ENCODE measurements at places on chromosomes 3 and 15. TPM values are rescaled to one million over a fixed set of nuclear protein-coding genes. Genes with fewer than 3 reads are reported as not detected.

DNA sequence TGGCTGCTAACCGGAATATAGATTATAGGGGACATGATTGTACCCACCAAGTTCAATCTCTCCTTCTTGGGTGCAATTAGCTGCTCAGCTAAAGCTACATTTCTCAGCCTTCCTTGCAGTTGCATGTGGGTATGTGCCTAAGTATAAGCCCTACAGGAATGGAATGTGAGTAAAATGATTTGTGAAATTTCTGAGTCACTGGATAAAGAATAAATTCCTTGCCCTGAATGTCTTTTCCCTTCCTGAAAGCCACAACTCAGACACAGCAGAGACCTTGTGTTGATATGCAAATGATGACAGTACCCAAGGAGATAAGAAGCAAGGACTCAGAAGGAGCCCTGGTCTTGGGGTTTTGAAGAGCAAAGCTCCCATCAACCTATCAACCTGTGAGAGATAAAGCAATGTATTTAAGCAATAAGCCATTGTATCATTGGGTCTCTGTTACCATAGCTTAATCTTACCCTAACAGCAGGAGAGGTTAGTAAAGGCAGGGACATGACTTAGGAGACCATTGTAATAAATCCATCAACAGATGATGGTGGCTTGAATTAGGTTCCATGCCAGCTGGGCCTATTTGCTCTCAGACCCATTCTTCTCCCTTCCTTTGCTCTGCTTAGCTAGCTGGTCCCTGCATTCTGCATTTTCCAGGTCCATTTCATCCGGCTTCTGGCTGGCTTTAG, 25.6 kb upstream of the ZNF280D start:
- H3K36me3 ChIP-seq, result no peaks in the 10 kb centered on the region
- peaks cover 7% of the 10 kb centered on the region for H3K27me3 ChIP-seq
- H3K27ac ChIP-seq, result no peak overlapping the region
- no peaks in the 10 kb centered on the region for H3K4me1 ChIP-seq

- peaks cover 5% of the 10 kb centered on the region for H3K36me3 ChIP-seq
- no peak for DNase-seq
- H3K4me1 ChIP-seq, result peaks cover 15% of the 10 kb centered on the region
- H3K4me3 ChIP-seq, result no peak overlapping the region
- H3K27ac ChIP-seq, result no peak overlapping the region
These were observed 227.8 kb downstream of the UBE2E2 start for GRCh38 chr3:23430781-23431398.

DNA sequence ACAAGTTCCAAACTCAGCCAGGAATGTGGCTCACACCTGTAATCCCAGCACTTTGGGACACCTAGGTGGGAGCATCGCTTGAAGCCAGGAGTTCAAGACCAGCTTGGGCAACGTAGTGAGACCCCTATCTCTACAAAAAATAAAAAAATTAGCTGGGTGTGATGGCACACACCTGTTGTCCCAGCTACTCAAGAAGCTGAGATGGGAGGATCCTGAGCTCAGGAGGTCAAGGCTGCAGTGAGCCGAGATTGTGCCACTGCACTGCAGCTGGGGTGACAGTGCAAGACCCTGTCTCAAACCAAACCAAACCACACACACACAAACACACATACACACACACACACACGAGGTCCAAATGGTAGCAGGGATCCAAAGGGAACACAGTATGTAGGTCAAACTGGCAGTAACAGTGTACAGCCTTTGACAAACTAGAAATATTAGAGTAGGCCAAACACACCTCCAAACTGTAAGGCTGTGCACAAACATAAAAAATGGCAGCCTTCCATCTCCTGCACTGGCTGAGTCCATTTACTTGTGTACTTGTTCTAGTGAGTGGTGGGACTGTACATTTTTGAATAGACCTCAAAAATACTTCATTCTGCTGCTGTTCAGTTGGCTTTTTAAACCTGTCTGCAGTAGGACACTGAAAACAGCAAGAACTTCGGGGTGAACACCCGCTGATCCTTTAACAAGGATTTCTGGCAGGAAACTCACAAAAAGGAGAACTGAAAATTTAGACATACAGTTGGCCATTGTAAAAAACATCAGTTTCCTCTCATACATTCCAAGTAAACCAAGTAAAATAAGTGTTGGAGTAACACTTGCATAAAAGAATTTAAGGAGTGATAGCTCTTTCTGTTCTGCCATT, 33.6 kb downstream of the INTS14 start:
- H3K4me3 ChIP-seq, result no peak overlapping the region
- H3K36me3 ChIP-seq, result peaks cover 23% of the 10 kb centered on the region
- H3K27ac ChIP-seq, result no peak overlapping the region

DNA sequence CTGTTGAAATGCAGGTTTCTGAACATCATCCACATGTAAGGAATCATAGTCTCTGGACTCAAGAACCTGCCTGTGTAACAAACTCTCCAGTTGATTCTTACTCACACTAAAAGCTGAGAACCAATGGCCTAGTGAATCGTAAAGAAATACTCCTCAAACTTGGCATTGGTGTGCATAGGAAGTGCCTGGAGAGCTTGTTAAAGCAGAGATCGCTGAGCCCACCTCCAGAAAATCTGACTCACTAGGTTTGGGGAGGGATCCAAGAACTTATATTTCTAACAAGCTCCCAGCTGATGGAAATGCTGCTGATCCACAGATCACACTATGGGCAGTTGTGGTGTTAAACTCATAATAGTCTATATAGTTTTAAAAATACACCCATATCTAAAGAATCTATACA, 55.8 kb upstream of the LMCD1 start:
- peaks cover 15% of the 10 kb centered on the region for H3K27me3 ChIP-seq
- H3K27ac ChIP-seq, result no peak overlapping the region
- H3K36me3 ChIP-seq, result no peaks in the 10 kb centered on the region
- H3K4me3 ChIP-seq, result no peak overlapping the region
- no peak for DNase-seq

DNA sequence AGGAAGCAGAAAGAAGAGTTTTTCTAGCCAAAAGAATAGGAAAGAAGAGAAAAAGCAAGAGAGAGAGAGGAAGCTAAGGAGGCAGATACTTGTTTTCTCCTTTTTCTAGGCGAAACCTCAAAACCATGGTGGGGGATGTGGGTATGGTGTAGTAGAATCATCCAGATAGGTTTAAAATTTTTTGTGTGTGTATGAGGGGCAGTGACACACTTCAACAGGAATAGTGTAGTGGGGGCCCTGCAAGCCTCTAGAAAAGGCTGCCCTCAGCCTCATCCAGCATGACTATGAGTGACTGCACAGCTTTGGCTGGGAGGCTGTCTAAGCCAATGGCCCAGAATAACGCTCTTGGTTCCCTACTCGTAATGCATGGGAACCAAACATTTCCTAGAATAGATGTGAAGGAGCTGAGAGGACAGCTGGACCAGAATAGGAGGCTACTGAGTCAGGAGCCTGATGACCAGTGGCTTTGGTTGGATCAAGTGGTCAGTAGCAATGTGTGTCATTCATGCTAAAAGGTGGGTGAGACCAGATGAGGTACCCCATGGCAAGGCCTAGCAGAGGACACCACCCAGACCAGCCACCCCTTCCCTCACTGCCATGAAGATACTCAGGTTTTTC, 24.4 kb downstream of the MOBP start:
- H3K36me3 ChIP-seq, result no peaks in the 10 kb centered on the region
- H3K27ac ChIP-seq, result no peak overlapping the region
- H3K27me3 ChIP-seq, result peaks cover 4% of the 10 kb centered on the region
- no peak for DNase-seq

- no peak overlapping the region for H3K27ac ChIP-seq
- H3K36me3 ChIP-seq, result no peaks in the 10 kb centered on the region
- H3K4me3 ChIP-seq, result no peak overlapping the region
- no peaks in the 10 kb centered on the region for H3K27me3 ChIP-seq
- peaks cover 5% of the 10 kb centered on the region for H3K4me1 ChIP-seq
These were observed 87.5 kb upstream of the CBLB start for GRCh38 chr3:105956306-105956705.

DNA sequence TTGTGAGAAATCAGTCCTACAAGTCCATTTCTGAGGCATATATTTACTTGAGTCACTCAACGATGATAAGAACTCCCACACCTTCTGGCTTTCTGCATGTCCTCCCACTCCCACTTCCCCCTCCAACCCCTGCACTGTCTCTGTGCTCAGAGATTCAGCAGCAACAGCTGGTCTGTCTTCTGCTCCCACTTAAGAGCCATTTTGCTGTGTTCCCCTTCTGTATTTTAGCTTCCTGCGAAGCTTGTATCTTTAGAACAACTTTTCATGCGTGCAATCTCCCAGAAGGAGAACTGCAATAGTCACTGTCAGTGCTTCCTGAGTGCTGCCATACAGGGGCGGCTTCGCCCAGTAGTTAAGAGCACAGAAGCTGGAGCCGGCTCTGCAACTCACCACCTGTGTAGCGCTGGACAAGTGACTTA, 90.0 kb upstream of the SPATA12 start:
- H3K27ac ChIP-seq, result no peak overlapping the region
- H3K27me3 ChIP-seq, result no peaks in the 10 kb centered on the region

DNA sequence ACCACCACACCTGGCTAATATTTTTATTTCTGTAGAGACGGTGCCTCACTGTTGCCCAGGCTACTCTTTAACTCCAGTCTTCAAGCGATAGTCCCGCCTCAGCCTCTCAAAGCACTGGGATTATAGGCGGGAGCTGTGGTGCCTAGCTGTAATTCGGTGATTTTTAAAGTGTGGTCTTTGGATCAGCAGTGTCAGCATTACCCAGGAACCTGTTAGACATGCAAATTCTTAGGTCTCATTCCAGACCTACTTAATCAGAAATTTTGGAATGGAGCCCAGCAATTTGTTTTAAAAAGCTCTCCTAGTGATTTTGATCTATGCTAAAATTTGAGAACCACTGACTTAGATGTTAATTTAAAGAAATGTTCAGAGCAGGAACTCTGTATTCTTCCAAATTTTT, 51.9 kb downstream of the GOLM2 start:
- no peaks in the 10 kb centered on the region for H3K27me3 ChIP-seq
- no peak overlapping the region for H3K4me3 ChIP-seq
- H3K36me3 ChIP-seq, result peaks cover 3% of the 10 kb centered on the region
- no peaks in the 10 kb centered on the region for H3K4me1 ChIP-seq
- no peak for DNase-seq
- H3K27ac ChIP-seq, result no peak overlapping the region

DNA sequence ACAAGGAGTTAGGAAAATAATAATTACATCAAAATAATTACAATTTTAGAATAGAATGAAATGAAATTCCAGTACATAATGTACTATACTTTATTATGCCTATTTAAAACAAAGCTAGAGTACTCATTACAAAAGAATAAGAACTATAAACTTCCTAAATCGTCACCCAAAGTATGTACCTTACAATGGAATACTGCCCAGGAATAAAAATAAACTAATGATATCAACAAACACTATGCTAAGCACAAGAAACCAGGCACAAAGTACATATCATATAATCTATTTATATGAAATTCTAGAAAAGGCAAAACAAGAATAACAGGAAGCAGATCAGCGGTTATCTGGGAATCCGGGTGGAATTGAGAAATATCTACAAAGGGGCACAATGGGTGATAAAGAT, 84.7 kb downstream of the MYO9A start:
- no peak for DNase-seq
- H3K4me3 ChIP-seq, result no peak overlapping the region
- H3K36me3 ChIP-seq, result peaks cover 17% of the 10 kb centered on the region
- no peak overlapping the region for H3K27ac ChIP-seq

FAM131A gene
- total RNA-seq, result 3.4 TPM

Data from activated naive CD8-positive, alpha-beta T cell treated with anti-CD3 and anti-CD28 coated beads for 36 hours (primary cell).